Fibroblast of skin of right biceps (primary cell): ENCODE measurements at places on chromosomes 16 and 17.
A peak's percentile ranks its signal among the peaks of the same experiment; 100 is the strongest.

- DNase-seq, result no peak
Observed at GRCh38 chr16:963913-964312, 6.9 kb downstream of the LMF1 start.

DNA sequence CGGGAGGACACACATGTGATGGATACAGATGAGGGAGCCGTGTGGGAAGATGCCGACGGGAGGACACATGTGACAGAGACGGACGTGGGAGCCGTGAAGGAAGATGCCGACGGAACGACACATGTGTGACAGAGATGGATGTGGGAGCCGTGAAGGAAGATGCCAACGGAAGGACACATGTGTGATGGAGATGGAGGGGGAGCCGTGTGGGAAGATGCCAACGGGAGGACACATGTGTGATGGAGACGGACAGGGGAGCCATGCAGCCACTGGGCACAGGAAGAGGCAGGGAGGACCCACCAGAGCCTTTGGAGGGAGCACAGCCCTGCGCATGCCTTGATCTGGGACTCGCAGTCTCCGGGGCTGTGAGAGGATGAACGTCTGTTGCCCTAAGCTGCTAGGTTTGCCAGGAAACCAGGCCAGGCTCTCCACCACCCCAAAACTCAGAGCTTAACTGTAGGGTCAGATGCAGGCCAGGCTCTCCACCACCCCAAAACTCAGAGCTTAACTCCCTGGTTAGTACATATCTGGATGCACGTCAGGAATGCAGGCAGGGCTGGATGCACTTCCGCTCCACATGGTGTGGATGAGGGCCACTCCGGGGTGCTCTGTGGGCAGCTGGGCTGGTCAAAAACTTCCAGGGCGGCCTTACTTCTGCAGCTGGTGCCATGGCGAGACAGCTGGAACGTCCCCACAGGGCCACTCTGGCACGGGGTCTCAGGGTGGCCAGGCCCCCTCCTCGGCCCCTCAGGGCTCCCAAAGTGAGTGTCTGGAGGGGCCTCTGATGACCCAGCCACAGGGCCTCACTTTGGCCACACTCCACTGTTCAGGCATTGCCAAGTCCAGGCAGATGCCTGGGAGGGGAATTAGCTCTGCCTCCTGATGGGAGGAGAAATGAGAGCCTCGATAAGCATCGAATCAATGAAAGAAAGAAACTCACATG, 47.7 kb upstream of the ZNF469 start:
- DNase-seq, result no peak

DNA sequence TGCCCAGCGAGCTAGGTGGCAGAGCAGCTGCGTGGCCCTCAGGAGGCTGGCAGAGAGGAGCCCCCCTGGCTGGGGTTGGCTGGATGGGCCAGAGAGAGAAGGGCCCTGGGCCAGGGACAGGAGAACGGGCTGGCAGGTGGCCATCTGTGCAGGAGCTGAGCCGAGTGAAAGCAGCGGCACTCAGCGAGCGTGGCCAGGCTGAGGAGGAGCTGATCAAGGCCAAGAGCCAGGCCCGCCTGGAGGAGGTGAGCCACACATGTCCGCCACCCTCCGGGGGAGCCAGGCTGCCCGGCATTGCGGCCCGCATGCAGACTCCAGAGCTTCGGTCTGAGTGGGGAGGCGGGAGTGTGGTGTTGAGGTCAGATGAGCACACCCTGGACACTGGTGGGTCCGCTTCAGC, 2.1 kb upstream of the RAC3 start:
- no peak for DNase-seq

- DNase-seq, result no peak
Observed at GRCh38 chr17:11950771-11951519, 46.3 kb downstream of the ZNF18 start.

DNA sequence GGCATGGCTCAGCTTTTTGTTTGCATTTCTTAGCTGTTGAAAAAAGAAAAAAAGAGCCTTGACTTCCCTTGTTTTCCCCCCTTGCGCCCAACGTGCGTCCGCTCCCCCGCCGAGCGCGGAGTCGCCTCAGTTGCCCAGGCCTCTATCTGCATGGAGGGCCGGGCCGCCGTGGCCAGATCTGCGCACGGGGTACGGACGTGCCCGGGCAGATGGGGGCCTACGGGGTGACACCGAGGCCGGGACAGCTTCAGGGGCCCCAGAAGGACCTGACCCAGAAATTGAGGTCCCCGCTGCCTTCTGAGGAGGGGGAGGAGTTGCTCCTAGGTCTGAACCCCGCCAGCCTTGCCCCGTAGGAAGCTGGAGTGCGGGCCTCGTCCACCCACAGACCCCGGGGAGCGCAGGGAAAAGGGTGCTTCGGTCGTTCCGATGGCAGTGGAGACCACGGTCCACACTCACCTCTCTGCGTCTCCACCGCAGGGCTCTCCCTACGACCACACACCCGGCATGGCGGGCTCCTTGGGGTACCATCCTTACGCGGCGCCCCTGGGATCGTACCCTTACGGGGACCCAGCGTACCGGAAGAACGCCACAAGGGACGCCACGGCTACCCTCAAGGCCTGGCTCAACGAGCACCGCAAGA, 1.5 kb downstream of the IRX5 start:
- DNase-seq, result no peak

GRCh38 chr17:78653382-78653781, 76.2 kb upstream of the DNAH17 start:
- peak; percentile 39 for DNase-seq

- DNase-seq, result no peak
Observed at GRCh38 chr17:80468781-80469493, 7.5 kb downstream of the NPTX1 start.

DNA sequence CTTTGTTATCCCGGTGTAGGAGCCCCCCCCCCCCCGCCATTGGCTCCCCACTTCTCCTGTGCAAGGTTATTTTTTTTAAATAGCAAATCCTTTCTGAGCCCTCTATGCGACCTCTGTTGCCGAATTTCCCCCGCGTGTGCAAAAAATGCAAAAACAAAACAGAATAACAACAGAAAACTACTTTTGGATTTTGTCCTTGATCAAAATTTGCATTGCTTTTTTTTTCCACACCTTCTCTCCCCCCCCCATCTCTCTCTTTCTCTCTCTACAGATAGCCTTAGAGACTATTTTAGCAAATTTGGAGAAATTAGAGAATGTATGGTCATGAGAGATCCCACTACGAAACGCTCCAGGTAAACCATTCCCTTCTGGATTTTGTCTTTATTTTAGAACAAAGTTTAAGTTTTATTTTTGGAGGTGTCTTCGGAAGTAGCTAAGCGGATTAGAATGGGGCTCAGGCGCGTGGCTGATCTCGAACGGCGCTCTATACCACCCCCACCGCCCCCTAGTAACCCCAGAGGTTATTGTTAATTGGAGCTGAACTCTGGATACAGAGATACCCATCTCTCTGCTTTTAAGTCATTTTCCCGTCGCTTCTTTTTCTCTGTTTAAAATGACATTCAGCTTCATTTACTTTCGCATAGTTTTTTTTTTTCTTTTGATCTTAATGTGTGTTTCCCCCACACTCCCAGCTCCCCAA, 1.0 kb downstream of the MSI2 start:
- no peak for DNase-seq

DNA sequence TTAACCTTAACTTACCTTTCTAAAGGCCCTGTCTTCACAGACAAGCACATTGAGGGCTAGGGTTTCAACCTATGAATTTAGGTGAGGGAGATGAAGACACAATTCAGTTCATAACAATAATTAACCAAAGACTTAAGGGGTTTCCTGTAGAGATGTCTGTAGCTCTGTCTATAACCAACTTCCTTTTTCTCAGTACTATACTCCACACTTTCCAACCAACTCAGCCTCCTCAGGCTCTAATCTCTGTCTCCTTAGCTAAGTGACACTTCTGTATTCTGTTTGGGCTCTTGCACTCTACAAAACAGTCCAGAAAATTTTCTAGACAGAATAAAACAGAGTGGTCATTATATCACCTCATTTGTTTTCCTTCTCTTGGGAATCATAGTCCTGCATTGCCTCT, 25.8 kb downstream of the CAPNS2 start:
- no peak for DNase-seq

GRCh38 chr16:86308514-86308913, 201.8 kb upstream of the FOXF1 start:
- DNase-seq, result no peak

DNA sequence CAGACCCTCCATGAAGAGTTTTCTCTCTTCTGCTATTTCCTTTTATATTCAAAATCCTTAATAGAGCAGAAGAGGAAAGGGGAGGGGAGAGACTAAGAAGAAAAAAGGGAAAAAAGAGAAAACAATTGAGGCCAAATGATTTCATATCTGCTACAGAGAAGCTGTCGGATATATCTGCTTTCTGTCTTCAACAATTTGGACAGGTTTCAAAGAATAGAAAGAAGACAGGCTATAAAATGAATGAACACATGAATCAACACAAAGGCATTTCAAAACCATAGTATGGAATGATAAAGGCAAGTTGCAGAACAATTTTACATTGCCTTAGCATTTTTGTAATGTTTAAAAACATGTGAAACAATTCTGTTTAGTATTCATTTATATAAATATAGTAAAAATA, 4.7 kb upstream of the CMTR2 start:
- DNase-seq, result peak; percentile 27

DNA sequence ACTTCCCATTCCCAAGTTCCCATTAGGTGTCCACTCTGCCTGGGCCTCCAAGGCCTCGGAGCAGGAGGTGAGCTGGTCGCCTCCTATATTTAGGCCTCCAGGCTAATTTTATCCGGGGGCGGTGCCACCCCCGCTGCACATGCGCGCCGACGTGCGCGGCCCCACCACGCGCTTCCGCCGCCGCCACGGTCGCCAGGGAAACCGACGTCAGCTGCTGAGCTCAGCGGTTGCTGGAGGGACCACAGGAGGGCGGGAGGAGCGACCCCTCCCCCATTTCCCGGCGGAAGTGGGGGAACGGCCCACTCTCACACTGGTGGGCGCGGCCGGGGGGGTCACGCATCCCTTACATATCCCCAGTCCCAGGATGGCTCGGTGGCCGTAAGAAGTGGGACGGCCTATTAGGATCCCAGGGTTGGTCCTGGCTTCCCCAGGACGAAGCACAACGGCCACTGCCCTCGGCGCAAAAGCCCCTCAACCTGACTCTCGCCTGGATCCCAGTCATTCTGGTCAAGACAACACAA, 1.0 kb downstream of the PER1 start:
- DNase-seq, result peak; percentile 91

GRCh38 chr17:41153856-41154255, 4.2 kb upstream of the KRTAP4-5 start:
- DNase-seq, result no peak

GRCh38 chr16:18802767-18803343, 1.5 kb upstream of the ARL6IP1 start:
- DNase-seq, result no peak
